Lower leg skin (tissue), 4 donors: ENCODE measurements at places on chromosomes 12 and 14.

- no peak for DNase-seq
These were observed 58.8 kb downstream of the STON2 start for GRCh38 chr14:81341370-81341769.

GRCh38 chr14:89849931-89850330 is 104.6 kb downstream of the EFCAB11 start:
- DNase-seq, result no peak

DNA sequence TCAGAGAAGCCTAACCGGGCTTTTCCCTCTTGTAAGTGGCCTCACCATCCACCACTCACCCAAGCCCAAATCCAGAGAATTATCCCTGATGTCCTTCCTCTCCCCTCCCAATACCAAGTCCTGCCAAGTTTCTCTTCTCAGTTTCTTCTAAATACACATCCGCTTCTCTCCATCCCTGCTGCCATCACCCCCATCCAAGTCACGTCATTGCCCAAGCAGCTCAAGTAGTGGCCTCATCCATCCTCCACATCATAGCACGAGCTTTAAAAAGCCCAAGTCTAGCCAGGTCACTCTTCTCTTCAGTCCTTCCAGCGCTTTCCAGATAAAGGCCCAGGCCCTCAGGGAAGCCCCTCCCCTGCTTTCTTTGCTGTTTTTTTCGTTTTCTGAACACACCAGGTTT is 25.4 kb downstream of the IL31 start:
- no peak for DNase-seq

DNA sequence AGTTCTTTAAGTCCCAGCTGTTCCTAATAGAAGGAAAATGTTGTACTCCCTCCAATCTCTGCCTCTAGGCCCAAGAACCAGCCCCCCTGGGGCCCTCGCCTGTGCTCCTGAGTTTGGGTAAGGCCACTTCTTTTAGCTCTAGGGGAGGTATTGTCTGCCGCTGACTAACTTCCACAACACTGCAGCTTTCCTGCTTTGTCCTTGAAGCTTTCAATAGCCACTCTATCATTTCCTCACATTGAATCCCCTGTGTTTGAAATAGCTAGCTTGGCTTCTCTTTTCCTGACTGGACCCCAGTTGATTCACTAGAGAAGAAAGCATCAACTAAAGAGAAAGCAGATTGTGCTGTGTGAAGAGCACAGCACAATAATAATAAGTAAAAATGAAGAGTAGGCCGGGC is 28.8 kb downstream of the KRT80 start:
- no peak for DNase-seq

DNA sequence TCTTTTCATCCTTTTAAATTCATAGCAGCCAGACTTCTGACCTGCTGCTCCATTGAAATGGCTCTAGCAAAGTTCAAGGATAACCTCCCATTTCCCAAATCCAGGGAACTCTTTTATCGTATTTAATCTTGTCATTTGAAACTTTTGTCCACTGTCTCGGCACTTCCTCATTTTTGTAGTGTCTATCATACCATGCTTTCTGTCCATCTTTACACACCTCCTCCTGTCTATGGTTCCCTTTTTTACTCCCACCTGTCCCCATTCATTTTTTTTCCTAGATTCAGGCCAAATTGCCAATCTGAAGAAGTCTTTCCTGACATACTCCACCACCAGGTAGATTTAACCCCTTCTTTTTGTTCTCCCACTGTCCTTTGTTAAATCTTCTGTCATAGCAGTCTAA is 31.0 kb downstream of the NFYB start:
- DNase-seq, result no peak

- no peak for DNase-seq
These were observed 616.6 kb downstream of the KCNH5 start for GRCh38 chr14:62428429-62429203.

GRCh38 chr14:37663498-37663897 is 68.1 kb downstream of the TTC6 start:
- no peak for DNase-seq

DNA sequence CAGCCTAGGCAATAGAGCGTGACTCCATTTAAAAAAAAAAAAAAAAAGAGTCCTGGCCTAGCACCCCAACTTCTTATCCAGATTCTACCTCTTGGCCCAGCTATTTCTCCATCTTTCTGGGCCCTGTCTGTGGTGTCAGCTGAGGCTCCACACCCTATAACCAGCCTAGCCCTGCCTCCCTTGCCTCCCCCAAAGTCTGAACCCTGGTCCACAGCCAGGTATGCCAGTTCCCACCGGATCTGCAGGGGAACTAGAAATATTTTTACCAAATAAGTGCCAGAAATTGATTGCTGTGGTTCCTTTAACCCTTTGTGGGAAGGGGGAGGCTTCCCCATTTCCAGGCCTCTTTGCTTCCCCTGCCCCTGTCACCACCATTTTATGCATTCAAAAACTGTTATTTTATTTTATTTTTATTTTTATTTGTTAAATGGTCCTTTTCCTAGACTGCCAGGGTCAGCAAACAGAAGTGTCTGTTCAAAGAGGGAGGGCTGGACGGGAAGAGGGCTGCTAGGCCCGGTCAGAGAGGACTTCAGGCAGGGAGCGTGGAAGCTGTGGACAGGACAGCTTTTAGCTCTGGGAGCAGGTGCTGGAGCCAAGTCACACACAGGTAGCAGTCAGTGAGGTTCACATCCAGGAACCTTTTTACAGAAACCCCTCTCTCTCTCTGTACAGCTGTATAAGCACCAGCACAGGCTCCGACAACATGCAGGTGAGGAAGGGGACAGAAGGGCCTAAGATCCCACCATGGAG is 23.2 kb downstream of the TTC9 start:
- no peak for DNase-seq

DNA sequence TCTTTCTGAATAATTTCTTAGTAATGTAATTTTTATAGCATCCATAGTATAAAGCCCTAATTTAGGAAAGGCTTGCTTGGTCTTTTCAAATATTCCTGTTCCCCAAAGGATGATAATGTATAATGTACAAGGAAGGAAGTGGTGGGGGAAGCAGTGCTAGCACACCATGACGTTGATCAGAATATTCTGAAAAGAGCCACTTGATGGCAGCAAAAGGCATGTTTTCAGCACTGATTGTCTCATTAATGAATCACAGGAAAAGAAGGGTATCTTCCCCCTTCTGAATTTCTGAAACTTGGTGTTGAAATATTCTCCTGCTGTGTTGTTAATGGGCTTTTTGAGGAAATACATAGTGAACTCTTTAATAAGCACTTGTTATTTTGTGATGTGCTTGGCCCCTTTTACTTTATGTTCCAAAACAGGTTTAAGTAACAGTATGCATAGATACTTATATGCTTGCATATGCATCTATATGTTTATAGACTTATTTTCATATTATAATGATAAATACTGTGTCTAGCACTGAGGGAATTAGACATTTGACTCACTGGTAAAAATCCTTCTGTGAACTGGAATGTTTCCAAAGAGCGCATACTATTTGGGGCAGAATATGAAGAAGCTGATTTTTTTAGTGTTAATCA is 122.0 kb downstream of the TMEM117 start:
- no peak for DNase-seq

DNA sequence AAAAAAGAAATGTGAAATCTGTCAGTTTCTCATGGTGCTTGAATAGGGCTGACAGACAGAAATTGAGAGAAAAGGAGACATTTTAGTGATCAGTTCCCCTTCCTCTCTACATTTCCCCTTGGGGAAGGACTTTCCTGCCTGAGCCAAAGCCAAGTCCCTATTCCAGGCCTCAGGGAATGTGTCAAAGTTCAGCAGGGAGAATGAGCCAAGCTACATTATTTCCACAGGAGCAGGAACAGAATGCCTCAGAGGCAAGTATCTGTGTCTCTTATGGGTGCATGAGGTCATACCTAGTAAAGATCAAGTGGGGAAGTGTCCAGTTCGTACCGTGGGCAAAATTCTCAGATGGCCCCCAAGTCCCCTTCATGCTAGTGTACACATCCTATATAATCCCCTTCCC is 68.6 kb downstream of the IQSEC3 start:
- no peak for DNase-seq
